ENCODE measurements at places on chromosomes 12 and 14.

- peak; percentile 40 for DNase-seq
These were observed 517.4 kb downstream of the DIO2 start for GRCh38 chr14:79693935-79694334.

- peak; percentile 63 for DNase-seq
These were observed 456.2 kb downstream of the FOXG1 start for GRCh38 chr14:29222671-29223268.

DNA sequence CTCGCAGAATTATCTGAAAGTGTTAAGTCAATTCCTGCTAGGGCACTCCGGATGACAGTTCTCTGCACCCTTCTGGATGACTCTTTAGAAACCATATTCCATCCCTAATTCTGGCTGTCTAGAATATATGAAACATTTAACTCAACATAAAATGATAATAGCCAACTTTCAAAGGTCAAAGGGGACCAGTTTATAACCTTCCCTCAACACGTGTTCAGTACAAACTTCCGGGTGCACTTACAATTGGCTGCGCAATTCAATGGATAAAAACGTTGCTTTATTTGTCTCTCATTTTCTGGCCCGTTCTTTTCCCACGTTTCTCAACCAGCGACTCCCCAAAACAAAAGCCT, 1.3 kb downstream of the SBNO1 start:
- DNase-seq, result peak; percentile 29

- DNase-seq, result no peak
These were observed 17.5 kb upstream of the ATF1 start for GRCh38 chr12:50746431-50746830.

DNA sequence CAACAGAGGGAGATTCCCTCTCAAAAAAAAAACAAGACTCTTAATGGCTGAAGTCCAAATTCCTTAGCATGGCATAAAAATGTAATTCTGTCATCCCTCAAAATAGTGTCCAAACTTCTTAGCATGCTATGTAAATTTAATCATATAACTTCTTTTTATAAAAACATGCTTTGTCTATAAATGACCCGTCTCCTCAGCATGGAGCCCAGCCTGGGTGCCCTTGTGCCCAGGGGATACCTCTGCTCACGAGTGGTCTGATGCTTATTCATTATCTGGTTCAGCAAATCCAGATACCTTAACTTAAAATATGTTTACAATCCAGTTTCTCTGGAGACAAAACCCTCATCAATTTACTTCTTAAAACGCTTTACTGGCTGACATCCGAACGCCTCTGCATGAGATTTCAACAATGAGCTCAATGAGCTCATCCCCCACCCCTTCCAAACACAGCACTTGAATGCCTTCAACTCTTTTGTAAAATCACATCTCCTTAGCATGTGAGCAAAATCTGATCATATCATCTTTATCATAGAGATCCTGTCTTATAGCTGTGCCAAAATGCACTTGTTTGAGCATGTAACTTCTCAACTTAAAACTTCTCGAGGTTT, 15.7 kb downstream of the RTL1 start:
- DNase-seq, result no peak

DNA sequence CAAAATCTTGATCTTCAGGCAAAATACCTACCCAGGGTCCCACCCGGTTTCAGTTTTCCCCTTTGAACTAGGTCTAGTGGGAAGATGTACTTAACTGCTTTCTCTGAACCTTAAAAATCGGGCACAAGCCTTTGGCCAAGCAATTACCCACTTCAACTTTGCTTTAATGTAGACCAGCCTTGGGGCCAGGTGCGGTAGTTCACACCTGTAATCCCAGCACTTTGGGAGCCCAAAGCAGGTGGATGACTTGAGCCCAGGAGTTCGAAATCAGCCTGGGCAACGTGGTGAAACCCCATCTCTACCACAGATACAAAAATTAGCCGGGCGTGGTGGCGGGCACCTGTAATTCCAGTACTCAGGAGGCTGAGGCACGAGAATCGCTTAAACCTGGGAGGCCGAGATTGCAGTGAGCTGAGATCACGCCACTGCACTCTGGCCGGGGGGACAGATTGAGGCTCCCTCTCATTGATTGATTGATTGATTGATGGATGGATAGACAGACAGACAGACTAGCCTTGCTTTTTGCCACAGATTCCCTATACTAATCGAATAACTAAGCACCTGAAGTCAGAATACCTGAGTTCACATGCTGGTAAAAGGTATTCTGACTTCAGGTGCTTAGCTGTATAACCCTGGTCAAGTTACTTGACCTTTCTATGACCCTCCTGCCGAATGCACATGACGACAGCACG, 1.9 kb downstream of the CLIP1 start:
- no peak for DNase-seq

- no peak for DNase-seq
These were observed 87.2 kb upstream of the FRMD6 start for GRCh38 chr14:51564460-51564859.

DNA sequence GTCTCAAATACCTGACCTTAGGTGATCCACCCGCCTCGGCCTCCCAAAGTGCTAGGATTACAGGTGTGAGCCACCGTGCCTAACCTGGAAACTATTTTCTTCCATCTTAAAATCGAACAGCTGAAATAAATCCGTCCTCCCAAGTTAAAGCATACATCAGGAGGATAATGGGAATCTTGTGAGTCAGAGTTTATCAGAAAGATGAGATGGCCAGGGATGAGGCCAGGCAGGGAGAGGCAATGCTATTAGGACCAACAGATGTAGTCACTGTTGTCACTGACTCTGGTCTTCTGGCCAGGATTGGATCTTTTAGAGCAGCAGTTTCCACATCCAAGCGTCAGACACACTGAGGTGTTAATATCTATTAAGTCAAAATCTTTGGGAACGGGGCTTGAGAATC, 61.7 kb upstream of the USP44 start:
- DNase-seq, result peak; percentile 26

DNA sequence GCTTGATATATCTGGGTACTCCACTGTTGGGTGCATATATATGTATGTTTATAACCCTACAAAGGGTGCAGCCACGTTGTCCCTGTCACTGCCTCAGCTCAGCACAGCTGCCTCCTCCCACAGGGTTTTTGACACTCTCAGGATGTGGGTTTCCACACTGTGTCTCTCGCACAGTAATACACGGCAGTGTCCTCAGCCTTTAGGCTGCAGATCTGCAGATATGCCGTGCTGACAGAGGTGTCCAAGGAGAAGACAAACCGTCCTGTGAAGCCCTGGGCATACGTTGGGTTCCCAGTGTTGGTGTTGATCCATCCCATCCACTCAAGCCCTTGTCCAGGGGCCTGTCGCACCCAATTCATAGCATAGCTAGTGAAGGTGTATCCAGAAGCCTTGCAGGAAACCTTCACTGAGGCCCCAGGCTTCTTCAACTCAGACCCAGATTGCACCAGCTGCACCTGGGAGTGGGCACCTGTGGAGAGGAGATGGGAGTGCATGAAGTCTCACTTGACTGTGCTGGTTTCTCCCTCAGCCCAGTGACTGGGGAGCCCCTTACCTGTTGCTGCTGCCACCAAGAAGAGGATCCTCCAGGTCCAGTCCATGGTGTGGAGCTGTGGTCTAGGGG, 498.7 kb downstream of the TMEM121 start:
- no peak for DNase-seq

DNA sequence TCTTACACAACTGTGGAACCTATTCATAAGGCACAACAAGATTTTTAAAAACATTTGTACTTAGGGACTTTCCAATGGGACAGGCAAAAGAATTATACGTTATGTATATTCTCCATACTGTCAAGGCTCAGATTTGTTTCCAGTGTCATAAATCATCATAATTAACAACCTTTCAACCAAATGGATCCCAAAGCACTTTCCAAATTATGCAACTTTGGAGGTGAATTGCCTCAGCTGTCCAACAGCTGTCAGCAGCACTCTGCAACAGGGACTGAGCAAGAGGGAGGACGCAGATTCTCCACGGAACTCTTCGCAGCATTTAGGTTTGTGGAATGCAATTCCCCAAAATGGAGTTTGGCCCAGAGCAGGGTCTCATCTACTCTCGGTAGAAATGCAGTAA, 186.6 kb downstream of the PAX9 start:
- DNase-seq, result no peak

Data from EH (cell line).